ENCODE measurements at places on chromosomes 7 and 10.
A peak's percentile ranks its signal among the peaks of the same experiment; 100 is the strongest.

DNA sequence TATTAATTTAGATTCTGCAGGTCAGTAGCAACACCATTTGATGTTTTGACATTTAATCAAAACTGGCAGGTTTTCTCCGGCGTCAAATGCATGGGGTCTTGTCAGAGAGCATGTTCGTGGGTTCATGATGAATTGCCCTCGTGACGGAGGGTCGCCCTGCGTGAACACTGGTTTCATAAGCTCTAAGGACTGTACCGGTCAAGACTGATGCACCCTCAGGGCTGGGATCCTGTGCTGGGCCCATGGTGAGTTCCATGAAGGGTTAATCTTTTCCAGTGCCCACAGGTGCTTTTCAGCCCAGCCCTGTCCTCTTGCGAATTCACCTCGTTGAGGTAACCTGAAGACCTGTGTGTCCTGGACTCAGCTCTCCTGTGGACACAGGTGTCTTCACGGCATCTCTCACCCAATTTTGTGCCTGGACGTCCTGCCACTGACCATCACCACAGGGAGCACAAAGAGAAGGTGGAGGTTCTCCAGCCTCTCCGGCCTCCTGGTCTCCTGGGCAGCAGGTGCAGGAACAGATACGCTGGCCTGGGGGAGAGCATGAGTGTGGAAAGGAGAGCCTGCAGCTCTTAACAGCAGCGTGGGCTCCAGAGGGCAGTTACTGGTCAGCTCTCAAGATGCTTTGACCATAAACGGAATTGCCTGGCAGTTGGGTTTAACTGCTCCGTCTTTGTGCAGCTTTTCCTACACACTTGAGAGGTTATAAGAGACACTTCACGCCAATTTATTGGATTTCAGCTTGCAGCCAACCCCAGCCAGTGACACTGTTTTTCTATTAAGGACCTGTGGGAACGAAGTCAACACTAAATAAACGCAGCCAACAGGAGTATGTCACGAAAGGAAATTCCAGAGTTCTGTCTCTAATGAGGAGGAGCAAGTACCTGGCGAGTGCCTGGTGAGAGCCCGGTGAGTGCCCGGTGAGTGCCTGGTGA, 37.4 kb upstream of the CFAP46 start:
- DNase-seq: no peak

DNA sequence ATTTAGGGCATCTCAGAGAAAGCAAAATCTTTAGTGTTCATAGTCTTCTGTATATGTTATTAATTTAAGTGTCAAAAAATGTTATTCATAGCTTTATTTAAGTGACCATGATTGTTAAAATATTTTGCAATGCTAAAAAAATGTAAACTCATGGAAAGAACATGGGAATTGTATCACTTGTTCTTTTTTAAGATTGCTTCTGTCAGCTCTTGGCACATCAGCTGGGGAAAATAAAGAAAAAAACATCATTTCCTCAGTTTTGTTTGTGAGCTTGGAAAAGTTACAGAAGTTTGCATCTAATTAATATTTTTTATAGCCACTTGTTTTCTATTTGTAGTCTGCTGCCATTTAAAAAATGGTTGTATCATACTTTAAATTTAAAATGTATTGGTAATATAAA, 285.9 kb upstream of the CSTF2T start:
- DNase-seq: no peak

GRCh38 chr7:5139998-5140397, 50.0 kb upstream of the WIPI2 start:
- peak; percentile 25 for DNase-seq

- no peak for DNase-seq
Observed at GRCh38 chr7:90267263-90267858, 22.4 kb downstream of the CFAP69 start.

DNA sequence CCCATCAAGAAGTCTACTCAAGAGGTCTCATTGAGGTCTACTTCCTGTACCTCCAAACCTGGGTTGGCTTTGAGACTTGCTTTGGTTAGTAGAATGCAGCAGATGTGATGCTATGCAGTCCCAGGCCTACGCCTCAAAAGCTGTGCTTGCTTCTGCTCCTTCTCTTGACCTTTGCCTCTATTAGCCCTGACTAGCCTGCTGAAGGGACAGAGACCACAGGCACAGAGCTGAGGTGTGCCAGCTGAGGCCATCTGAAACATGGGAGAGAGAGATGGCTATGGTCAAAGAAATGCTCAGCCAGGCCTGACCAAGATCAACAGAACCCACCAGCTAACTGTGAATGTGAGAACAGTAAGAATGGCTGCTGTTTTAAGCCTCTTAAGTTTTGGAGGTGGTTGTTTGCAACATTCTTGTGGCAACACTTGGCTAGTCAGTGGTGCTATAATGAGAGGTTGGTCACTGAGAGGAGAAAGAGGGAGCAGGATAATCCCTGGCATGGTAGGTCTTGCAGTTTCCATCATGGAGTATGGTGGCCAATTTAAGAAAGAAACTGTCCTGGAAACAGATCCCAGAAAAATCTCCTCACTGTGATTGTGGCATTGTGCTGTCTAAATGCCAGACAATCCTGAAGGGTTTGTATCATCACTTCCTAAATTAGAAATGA, 176.1 kb upstream of the PHYHIPL start:
- DNase-seq: no peak

DNA sequence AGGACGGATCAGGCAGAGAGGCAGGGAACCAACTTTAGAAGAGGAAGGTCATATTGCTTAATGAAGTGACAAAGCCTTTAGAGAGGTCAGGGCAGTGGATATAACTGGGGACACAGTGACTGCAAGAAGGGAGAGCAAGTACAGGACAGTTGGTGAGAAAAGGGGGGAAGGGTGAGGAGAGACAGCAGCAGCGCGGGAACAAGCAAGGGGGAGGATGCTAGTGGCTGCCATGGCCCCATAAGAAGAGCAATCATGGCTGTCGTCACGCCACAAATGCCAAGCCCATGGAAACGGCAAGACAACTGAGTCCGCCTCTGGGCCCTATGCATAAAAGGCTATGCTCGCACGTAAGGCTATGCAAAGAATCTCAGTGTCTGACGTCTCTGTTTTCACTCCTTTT, 9.1 kb downstream of the ZNF3 start:
- DNase-seq: no peak

GRCh38 chr7:77465256-77465655, 49.1 kb upstream of the GSAP start:
- no peak for DNase-seq

DNA sequence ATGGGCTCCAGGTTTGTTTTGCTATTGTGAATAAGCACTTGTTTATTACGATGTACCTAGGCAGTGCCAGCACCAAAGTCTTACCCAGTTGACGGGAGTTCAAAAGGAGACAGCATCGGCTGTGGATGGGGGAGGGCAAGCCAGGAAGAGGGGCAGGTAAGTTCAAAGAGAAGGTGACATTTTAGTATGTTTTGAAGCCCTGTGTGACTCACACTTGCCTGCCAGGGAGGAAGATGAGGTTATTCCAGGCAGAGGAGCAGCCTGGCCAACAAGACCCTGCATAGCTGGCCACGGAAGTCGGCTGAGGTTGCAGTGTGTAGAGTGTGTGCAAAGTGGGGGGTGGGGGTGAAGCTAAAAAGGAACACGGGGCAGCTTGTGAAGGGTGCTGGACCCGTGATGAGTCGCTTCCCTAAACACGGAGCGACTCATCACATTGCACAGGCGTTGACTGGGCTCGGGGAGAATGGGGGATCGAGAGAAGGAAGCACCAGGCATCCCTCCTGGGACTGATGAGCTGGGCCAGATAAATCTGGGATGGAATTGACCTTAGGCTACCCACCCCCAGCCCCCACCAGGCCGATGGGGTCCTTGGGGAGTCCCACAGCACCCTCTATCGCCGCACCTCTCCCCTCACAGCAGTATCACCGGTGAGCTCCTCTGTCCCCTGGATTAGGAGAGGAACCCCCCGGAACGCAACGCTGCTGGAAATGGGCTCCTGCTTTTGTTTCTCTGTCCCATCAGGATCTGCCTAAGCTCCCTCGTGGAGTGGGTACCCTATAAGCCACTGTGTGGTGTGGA, 97.9 kb upstream of the IKZF1 start:
- DNase-seq: peak; percentile 75

DNA sequence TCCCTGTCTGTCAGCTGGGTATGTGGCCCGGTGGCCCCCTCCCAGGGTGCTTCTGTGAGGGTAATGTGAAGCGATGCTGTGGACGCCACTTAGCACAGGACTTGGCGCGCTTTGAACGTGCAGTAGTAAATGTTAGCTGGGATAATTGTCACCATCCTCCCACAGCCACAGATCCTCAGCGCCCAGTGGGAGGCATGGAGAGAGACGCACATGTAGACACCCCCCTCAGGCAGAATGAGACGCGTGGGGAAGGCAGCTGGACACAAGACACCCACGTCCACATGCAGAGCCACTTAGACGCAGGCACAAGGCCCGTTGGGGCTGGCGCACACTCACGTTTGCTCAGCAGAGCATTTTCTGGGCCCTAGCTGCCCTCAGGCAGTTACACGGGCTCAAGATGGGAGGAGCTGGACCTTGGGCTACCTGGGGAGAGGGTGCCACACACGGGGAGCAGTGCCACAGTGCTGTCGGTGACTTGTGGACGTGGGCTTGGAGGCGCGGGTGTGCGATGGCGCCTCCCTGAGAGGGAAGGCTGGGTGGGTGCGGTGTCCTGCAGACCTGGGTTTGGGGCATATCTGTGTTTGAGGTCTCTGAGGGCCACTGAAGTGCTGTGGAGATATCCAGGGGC, 26.4 kb downstream of the ADCYAP1R1 start:
- DNase-seq: no peak

DNA sequence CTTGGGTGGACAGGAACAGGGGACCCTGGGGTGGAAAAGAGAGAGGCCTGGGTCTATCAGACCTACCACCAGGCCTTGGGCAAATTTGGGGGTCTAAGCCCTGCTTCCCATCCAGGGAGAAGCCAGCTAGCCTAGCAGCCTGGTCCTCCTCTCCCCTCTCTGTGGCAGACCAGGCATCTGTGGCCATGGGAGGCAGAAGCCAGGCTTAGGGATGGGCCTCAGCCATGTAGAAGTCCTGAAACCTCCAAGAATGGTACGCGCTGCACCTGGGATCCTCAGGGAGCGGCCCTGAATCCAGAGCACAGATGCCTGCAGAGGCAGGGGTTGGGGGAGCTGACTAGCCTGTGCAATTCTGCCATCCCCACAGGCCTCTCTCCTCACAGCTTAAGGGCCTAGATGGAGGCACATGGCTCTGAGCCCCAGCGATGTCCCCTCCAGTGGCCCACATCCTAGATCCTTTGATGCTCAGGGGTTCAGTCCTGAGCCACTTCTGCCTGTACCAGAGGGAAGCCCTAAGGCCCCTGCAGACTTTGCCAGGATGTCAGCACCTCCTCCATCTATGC, 21.2 kb downstream of the GRID1 start:
- DNase-seq: no peak

DNA sequence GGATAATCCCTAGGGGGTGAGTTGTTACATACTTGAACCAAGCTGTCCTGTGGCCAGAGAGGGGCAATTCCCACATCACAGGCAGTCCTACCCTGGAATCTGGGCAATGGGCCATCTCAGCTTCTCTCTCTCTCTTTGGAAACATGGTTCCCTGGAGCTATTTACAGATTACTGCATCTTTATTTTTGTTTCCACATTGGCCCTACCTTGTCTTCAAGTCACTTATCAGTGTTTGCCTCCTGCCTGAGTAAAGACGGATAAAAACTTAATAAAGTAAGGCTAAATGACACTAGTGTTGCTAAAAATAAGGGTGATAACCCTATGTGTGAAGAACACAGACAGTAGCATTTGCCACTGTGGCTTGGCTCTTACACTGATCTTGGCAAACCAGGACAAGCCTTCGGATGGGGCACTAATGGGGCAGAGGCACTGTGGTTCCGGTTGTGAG, 228.2 kb downstream of the GFRA1 start:
- DNase-seq: no peak

Data from activated CD4-positive, alpha-beta T cell treated with anti-CD3 and anti-CD28 coated beads, Interleukin-2, Interleukin-4, amounts not matched to agents 100 ng/mL and 50 ng/mL, durations not matched to agents 16 hours and 8 hours (primary cell).